ENCODE measurements at places on chromosomes 1 and 21. TPM values are rescaled to one million over a fixed set of nuclear protein-coding genes. Genes with fewer than 3 reads are reported as not detected.

ELF3 gene
- 2.3 TPM for total RNA-seq

DNA sequence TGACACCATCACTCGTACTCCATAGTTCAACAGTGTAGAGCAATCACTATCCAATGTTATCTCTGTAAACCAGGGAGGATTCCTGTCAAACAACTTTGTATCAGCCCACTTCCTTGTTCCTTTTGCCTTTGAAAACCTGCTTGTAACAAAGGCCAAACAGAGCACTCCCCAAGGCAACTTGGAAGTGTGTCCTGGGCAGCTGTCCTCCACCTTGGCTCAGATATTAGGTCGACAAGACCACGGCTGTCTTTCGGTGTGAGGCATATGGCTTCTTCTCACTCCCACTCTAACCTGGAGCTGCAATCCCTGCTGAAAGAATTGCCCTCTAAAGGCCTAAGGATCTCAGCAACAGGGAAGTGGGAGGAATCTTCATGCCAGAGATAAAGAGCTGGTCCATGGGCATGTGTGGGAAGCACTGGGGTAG is 66.7 kb downstream of the ITPKB start:
- DNase-seq, result no peak

SYCP1 gene
- not detected for total RNA-seq

DNA sequence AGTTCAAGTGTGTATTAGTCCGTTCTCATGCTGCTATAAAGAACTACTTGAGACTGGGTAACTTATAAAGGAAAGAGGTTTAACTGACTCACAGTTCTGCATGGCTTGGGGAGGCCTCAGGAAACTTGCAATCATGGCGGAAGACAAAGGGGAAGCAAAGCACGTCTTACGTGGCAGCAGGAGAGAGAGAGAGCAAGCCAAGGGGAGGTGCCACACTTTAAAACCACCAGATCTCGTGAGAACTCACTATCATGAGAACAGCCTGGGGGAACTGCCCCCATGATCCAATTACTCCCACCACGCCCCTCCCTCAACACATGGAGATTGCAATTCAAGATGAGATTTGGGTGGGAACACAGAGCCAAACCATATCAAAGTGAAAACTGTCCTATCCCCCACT is 4.1 kb upstream of the MIS18A start:
- no peak for DNase-seq

DNA sequence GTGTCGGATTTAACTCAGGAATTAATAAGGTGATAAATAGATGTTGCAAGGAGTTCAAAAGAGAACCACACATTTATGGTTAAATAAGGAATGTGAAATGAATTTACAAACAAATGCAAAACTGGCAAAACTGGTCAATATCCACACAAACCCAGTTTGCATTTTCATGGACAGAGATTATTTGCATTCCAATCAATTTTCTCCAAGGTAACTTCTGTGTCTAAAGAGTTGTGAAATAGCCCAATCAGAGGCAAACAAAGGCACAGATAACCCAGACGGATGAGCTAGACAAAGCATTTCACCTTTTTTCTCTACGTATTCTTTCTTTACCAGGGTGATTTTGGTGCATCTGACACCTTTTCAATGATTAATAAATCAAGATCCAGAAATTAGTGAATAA is 63.9 kb downstream of the MAP3K7CL start:
- DNase-seq, result no peak

GRCh38 chr1:199223936-199224335 is 585.1 kb downstream of the PTPRC start:
- DNase-seq, result no peak

GABRD gene
- total RNA-seq, result not detected

- DNase-seq, result no peak
Observed at GRCh38 chr1:112904831-112905261, 51.1 kb downstream of the SLC16A1 start.

KCND3 gene
- total RNA-seq, result not detected

DNA sequence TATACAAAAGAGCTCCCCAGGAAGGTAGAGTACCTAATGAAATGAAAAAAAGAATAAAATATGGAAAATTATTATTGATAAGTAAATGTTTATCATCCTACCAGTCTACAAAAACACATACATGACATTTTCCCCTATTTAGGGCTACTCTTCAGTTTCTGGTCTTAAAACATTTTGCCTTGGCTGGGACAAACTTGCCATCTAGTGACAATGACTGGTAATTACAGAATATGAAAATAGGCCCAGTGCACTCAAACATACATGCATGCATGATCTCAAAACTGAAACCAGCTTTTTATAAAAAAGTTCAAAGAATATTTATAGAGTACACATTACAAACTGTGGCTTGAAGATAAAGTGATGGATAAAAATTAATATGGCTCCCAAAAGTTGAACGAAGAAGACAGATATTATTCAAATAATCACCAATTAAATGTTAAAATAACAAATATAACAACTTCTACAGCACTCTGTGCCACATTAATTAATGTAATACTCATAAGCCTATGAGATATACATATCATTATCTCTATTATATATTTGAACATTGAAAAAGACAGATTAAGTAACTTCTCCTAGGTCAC is 10.5 kb upstream of the RNPC3 start:
- peak; percentile 54 for DNase-seq

- no peak for DNase-seq
Observed at GRCh38 chr1:210257698-210258529, 25.3 kb downstream of the SERTAD4 start.

- no peak for DNase-seq
Observed at GRCh38 chr1:18166929-18167328, 59.3 kb downstream of the IGSF21 start.

- DNase-seq, result no peak
Observed at GRCh38 chr1:109316506-109316905, 9.7 kb upstream of the MYBPHL start.

DNA sequence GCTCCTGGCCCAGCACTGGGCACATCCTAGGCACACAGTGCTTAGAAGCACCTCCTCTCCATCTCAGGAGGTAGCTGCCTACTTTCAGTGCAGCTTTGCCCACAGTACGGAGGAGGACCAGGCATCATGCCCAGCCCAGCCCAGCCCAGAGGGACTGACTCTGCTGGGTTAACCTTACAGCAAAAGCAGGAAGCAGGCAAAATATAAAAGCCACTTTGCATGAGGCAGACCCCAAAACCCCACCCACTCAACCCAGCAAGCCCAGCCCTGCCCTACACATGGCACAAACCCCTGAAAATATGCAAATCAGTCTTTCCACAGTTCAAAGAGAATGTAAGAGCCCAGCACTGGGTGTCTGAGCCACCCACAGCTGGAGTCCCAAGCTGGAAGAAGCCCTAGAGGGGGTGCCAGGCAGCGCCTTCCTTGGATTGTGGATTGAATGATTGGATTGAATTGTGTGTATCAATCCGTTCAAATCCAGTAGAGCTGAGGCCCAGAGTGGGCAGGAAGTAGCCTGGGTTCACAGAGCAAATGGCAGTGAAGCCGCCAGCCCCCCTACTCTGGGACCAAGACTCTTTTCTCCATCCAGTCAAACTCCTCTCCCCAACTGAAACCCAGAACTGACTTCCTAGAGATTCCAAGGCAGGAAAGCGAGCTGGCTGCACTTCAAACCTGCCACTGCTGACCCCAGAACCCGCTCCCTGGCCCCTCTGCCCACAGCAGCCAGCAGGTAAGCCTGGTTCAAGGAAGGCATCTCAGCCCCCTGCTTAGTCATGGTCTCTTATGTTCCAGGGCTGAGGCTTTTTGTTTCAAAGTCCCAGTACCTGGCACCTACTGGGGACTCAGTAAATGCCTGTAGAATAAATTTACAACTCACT is 117.7 kb downstream of the LACTBL1 start:
- no peak for DNase-seq

CRYBG2 gene
- total RNA-seq, result 2.0 TPM

DNA sequence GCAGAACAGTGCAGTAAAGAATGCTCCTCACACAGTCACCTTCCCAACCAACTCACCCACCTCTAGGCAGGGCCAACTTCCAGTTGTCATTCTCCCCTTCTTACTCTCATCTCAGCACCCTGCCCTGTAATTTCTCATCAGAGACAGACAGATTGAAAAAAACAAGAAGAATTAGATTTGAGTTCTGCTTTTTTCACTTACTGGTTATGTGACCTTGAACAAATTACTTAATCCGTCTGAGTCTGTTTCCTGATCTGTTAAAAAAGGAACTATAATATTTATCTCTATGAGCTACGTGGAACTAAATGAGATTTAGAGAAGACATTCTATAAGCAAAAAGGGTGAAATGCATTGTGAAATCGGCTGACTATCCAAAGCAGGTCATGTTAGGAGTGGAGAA is 330.3 kb downstream of the ZNF326 start:
- no peak for DNase-seq

DNA sequence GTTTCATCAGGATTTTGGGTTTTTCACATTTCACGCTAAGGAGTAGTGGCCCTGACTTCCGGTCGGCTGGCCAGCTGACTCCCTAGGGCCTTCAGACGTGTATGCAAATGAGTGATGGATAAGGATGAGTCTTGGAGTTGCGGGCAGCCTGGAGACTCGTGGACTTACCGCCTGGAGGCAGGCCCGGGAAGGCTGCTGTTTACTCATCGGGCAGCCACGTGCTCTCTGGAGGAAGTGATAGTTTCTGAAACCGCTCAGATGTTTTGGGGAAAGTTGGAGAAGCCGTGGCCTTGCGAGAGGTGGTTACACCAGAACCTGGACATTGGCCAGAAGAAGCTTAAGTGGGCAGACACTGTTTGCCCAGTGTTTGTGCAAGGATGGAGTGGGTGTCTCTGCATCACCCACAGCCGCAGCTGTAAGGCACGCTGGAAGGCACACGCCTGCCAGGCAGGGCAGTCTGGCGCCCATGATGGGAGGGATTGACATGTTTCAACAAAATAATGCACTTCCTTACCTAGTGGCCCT is 23.1 kb upstream of the TNFRSF1B start:
- DNase-seq, result peak; percentile 99

GRCh38 chr1:18292531-18292930 is 184.9 kb downstream of the IGSF21 start:
- no peak for DNase-seq

GRCh38 chr21:41432562-41433460 is 6.8 kb downstream of the MX1 start:
- no peak for DNase-seq

DNA sequence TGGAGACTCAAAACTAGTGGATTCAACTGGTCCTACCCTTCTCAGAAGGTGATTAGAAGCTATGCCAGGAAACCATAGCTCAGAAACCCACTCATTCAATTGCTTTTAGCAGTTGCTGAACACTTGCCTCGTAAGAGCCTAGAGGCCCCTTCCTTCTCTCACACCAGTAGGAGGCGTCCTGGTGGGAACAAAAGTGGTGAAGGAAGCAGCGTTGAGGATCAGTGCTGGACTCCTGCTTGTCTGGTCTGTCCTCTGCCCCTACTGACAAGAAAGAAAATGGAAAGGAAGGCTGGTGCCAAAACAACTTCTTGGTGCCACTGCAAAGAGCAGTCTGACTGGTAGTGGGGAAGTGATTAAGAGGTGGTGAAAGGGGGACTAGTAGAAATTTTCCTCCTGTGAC is 269.7 kb downstream of the LMO4 start:
- peak; percentile 11 for DNase-seq

All from M059J (cell line).